ENCODE measurements at places on chromosomes 7 and 10.

GRCh38 chr7:95263785-95264362, 60.5 kb downstream of the PON1 start:
- no peak for DNase-seq

DNA sequence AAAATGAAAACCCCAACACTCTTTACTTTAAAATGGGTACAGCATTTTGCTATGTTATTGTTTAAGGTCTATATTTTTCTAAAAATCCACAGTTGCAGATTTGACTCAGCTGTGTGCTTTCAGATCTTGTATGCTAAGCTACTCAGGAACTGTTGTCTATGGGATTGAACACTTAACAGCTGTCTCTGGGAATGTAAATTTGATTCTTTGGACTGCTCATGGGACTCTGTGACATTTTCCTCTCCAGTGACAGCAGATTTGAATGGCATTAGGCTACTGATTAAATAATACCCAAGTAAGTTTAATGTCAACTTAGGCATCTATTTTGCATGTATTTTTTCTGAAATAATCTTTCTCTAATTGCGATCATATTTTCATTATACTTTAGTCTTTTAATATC, 1.7 kb upstream of the CD36 start:
- DNase-seq, result no peak

DNA sequence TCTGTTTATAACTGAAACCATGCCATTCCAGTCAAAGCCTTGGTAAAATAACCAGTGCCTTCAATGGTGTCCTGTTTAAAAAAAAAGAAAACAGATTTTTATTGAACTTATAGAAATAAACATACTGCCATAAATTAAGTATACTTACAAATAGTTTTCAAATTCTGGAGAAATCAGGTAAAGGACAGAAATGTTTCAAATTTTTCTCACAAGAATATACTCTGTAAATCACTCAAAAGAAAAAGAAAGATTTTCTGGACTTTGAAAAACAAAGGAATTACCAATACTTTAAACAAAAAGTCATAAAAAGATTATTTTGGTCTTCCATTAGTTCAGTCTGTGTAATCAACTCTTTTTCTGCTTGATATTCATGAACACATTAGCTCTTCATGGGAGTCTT, 23.9 kb downstream of the MRPL32 start:
- no peak for DNase-seq

DNA sequence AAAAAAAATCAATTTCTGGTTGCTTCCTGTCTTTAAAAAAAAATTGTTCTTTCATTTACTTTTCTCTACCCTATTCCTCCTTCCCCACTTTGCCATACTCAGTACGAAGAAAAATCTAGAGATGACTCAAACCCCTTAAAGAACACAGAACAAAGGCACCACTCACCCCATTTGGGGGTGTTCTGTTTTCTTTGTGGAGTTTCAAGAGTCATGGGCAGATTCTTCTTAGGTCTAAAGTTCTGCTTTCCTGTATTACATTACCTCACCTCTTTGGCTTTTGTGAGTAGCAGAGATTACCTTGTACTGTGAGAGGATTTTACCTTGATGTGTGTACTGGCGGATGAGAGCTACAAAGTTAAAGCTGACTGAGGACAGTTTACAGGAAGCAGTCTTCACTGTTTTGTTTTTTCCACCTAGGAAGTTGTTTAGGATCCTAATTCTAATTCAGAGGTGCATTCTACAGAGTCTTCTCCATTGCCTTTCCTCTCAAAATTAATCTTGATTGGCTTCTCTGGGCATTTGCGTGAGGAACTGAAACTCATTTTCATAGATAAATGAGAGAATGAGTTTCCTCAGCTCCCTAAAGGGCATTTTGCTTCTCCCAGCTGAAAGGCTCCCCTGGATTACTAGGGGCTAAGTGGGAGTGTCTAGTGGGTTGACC, 20.7 kb downstream of the AVL9 start:
- no peak for DNase-seq

GRCh38 chr7:21942955-21943354, 2.7 kb downstream of the CDCA7L start:
- no peak for DNase-seq

DNA sequence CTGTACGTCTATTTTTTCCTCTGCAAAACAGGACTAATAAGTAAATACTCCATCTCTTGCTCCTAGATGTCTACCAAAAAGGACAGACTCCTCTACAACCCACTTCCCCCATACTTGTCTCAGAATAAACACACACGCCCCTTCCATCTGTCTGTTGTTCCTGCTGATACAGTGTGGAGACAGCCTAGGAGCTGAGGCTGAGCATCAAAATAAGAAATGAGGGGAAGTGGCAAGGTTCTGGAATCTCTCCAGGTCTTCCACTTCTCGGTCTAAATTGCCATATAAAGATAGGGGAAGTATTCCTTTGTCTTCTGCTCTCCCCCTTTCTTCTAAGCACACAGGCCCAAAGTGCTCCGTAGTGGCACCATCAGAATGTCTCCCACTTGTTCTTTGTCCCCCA, 30.8 kb upstream of the VSIR start:
- DNase-seq, result no peak

GRCh38 chr7:25894002-25894901, 257.7 kb upstream of the NFE2L3 start:
- no peak for DNase-seq

DNA sequence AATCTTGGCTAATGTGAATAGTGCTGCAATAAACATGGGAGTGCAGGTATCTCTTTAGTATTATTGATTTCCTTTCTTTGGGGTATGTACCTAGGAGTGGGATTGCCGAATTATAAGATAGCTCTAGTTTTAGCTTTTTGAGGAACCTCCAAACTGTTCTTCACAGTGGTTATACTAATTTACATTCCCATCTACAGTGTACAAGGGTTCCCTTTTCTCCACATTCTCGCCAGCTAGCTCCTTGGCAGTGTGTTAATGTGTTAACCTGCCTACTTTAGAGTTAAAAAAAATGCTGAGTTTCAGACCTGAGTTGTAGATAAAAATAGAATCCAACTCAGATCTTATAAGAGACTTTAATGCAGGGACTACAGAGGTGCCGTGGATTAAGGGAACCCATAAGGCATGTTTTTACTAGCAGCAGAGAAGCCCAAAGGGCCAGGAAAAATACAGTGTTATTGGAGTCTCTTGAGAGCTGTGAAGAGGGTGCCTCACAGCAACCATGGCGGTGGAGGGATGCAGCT, 35.4 kb downstream of the CDK13 start:
- DNase-seq, result no peak

DNA sequence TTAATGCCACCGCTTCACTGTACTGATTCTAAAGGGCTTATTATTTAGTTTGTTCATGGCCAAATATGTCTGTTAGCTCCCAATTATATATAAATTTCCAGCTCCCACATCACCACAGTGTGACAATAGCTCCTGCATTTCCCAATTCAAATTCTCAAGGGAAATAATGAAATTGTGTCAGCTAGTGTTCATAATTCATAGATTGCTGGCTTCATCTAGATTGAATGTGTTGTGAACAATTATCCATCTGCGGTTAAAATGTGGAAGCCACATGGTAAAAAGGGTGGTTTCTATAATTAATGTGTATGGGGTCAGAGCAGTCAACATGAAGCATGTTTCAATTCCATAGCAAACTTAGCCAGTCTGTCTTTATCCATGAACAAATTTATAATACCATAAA, 154.3 kb downstream of the SEMA3E start:
- DNase-seq, result no peak
